ENCODE measurements at places on chromosomes 3 and 15. TPM values are rescaled to one million over a fixed set of nuclear protein-coding genes. Genes with fewer than 3 reads are reported as not detected.

IGSF10 gene
- 2.9 TPM for polyA plus RNA-seq

CIDEC gene
- polyA plus RNA-seq = not detected

C3orf80 gene
- polyA plus RNA-seq = 0.34 TPM

DNA sequence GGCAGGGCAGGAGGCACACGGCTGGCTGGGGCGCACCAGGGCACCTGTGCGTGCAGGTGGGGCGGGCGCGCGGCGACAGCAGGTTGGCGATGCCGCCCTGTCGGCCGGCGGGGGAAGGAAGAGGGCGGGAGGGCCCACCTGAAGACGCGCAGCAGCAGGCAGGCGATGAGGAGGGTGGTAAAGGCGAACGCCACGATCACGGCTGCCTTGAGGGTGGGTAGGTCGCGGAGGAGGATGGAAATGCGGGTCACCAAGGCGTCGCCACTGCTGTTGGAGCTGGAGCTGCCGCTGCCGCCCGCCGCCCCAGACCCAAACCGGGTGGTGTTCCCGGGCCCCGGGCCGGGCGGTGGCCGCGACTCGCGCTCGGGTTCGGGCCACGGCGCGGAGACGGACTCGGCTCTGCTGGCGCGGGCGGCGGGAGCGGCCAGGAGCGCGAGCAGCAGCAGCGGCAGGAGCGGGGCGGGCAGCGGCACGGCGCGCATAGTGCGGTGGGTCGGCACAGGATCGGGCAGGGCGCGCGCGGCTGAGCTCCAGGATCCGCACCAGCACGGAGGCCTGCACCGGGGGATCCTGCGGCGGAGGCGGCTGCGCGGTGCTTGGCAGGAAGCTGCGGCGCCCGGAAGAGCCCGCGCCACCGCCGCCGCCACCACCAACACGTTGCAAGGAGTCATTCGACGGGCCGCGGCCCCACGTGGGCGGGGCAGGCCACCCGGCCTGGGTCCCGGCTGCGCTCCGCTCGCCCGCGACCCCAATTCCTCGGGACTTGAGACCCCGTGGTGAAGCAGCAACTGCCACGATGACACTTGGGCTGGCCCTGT, at the start of gene FAM174B:
Gene FAM174B (minus strand): TSS at position 598 of the 818 bp plus-strand sequence.
- no peak for DNase-seq

DNA sequence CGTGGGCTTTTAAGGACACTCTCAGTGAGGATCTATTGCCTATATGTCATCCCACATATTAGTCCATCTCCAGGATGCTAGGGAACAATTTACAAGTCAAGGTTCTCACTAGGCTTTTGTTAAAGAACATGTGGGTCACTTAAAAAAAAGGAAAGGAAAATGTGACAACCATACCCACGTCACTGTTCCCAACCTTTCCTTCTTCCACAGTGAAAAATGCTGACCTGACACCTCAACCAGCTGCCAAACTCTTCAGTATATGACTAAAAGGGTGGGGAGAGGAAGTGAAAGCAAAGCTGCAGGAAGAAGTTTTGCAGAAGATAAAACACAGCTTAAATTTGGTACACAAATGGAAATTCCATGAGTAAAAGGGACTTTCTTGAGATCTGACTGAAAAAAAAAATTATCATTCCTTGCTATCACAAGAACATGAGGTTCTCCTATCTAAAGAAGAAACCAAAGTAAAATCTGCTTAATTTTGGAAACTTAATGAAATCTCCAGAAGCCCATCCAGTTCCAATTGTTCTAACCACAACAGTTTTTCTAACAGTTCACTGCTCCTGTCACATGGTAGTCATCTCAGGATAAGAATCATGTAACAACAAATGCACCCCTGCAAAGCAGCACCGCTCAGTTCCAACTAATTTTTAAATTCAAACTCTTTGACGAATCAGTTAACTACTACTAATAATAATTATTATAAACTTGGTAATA, 117.0 kb upstream of the TSPAN3 start:
- DNase-seq = no peak

GRCh38 chr3:177934001-177934891, 602.0 kb upstream of the KCNMB2 start:
- no peak for DNase-seq

GRCh38 chr3:71070497-71071463, 512.7 kb downstream of the FOXP1 start:
- no peak for DNase-seq
